ENCODE measurements at places on chromosomes 3 and 15.

DNA sequence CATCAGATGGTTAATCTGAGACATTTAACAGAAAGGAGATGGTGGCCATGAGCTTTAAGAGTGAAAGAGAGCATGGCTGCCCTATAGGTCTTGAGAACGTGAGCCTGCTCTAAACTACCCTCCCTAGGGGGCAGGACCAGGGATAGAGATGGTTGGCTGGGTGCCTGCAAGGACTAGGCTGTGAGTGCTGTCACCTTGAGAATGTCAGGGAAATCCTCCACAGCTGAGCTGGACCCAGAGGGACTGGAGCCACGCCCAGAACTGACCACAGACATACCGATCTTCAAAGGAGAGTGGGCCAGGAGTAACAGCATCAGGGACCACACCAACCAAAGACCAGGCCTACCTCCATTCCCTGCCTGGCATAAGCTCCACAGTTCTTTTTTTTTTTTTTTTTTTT is 53.6 kb upstream of the UBE2E1 start:
- DNase-seq, result no peak

- DNase-seq, result no peak
Observed at GRCh38 chr3:114253505-114253904, 16.1 kb upstream of the ZNF80 start.

DNA sequence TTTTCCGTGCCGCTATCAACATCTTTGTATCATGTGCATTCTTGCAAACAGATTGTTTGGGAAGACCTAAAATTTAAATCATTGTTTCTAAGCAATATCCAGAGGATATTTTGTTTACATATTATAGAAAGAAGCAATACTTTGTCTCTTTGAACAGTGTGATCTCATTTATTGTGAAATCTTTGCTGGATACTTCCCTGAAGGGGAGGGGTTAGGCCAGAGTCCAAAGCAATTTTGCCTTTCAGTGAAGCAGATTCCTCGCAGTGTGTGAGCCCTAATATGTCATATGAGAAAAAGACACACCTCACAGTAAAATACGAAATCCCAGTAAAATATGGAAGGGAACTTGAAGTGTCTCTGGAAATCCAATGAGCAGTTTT is 158.7 kb upstream of the SLCO3A1 start:
- DNase-seq, result no peak

DNA sequence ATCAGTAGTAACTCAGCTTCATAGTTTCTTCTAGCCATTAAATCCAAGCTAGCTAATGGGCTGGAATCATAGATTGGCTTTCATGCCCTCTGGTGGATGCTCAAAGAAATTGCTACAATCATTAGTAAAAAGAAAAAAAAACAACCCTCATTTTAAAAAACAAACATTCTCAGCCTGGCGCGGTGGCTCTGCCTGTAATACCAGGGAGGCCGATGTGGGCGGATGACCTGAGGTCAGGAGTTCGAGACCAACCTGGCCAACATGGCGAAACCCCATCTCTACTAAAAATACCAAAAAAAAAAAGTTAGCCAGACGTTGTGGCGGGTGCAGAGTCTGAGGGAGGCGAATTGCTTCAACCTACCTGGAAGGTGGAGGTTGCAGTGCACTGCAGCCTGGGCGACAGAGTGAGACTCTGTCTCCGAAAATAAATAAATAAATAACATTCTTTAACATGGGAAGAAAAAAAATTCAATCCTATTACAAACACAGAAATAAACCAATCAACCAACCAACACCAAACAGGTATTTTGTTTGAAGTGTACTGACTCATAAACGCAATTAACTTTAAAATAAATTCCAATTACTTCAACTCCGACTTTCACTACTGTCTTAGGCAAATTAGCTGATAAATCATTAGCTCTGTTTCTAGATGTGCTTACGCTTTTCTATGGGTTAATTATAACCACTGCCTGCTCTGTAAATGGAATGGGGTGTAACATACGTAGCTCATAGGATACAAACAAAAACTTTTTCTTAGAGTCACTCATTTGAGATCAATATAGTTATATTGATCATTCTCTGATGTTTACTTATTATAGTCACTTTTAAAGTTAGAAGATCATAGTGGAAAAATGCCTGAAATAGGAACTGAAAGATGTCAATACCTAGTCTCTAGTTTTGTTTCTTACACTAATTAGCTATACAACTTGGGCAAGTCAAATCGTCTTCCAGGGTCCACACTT is 24.9 kb downstream of the TMEM207 start:
- DNase-seq, result no peak

GRCh38 chr3:454986-455385 is 258.4 kb downstream of the CHL1 start:
- DNase-seq, result no peak

DNA sequence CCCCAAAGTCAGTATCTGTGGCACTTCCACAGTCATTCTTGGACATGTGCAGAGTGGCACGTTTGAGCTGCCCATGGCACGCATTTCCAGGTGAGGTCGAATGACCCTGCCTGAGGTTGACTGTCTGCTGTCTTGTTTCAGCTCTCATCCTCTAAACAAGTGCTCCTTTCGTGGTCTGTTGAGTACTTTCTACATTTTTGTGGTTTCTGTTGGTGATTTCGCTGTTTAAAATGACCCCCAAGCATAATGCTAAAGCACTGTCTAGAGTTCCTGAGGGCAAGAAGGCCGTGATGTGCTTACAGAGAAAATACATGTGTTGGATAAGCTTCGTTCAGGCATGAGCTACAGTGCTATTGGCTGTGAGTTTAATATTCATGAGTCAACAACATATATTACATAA is 40.0 kb upstream of the SAMMSON start:
- no peak for DNase-seq

DNA sequence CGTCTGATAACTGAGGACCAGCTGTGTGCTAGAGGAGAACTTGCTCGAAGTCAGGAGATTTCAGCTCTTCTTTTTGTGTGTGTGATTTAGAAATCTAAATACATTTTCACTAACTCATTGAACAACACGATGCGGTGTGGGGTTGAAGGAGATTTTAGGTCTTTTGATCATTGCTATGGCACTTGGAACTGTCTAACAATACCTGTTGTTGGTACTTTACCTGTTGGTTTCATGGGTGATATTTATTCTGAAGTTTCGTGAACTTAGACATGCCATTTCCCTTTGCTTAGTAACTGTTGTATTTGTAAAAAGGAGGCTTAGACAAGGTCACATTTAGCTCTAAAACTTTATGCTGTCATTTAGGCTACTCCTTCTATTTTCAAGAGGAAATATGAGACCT is 99.9 kb downstream of the ITPR1 start:
- no peak for DNase-seq

DNA sequence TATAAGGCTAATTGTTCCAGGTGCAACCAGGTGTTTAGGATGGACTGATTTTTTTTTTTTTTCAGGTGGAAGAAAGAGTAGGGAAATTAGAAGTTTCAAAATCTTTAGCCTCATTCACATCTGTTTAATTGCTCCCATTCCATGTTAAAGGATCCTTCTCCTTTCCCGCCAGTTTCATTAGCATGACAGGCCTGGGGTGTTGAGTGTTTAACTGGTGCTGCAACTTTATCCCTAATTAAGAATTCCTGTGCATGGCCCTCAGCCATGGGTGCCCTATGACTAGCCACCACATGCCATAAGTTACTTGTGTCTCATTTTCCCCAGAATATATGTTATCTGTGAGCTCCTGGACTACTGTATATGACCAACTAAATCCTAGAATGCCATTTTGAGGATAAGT is 501.4 kb downstream of the NSUN3 start:
- DNase-seq, result no peak

GRCh38 chr3:106703524-106703923 is 673.7 kb upstream of the CCDC54 start:
- DNase-seq, result no peak

DNA sequence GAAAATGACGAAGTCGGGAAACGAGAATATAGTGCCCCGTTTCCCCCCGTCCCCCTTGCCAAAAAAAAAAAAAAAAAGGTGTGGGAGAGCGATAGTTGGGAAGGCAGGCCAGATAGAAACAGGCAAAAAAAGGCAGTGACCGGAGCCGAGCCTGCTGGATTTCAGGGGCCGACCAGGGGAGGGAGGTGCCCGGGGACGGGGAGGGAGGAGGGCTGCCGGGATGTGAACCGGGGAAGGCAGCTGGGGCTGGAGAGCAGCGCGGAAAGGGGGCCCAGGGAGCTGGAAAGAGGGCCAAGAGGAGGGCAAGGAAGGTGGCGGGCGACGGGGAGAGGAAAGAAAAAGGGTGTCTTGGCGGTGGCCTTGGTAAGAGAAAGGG is 837 bp downstream of the LRRN1 start:
- peak; percentile 3 for DNase-seq

DNA sequence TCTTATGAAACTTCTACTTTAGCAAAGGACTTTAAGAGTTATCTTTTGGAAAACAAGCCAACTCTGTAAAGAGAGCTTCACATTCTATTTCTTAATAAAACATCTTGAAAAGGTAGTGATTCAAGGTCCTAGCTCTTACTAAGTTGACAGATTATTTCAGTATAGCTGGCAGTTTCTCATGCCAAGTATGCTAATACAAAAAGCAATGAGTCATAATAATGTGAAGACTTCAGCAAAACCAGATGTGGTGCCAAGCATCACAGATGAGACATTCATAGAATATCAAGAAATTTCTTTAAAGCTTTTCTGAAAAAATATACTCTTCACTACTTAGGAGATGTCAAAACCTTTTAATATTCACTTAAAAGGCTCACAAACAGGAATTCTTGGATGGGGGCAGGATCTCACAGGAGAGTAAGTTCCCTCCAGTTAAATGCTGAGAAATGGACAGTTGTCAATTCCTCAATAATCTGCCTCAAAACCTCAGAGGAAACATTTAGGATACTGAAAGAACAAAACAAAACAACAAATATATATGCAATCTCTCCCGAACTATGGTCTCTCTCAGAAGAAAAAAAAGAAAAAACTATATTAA is 45.6 kb downstream of the DCBLD2 start:
- no peak for DNase-seq

DNA sequence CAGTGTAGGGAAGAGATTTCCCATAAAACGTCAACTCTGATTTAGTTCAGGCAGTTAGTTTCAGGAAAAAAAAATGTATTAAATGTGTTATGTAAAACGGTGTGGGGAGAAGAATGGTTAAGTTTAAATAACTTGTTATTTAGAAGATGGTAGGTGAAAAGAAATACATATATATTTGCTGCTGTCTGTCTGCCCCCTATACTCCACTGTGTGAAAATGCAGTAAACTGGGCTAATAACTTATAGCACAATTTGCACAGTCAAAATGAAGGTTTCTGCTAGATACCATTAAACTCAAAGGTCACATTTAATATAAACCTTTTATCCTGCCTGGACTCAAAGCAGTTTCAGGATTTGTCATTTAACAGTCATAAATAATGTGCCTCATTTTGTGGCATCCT is 515.0 kb downstream of the FGF12 start:
- no peak for DNase-seq

- DNase-seq, result no peak
Observed at GRCh38 chr3:45095916-45096526, 50.2 kb downstream of the CDCP1 start.

DNA sequence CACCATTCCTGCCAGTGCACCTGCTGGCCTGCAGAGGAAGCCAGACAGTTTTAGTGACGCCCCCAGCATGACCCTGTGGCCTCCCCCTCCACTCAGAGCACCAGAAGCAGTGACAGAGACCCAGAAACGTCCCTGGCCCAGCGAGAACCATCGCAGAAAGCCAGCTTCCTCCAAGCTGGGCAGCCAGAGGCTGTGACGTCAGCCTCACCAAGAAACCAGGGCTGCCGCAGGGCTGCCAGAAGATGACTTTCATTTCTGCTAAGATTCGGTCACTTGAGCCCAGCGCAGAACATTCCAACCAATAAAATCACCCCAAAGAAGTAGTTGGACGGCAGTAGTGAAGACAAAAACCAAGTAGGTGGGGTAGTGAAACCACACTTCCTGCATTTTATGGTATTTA is 29.6 kb upstream of the RPL32 start:
- DNase-seq, result peak; percentile 35

GRCh38 chr15:31391687-31392671 is 65.3 kb downstream of the KLF13 start:
- peak; percentile 57 for DNase-seq

DNA sequence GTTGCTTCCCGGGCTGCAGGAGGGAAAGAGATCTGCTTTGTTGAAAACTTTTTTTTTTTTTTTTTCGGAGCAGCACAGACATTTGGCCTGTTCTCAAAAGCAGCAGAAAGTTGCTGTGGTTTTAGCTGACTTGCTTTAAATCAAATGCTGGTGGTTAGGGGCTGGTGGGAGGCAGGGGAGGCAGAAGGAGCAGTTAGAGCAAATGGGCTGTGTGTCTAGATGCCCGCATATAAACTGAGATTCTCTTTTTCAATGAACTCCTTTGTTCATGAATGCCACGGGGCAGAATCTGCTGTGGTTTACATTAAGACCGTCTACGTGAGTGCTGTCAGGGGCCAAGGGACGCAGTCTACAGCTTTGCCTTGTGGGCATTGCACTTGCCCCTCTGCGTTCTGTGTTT is 95.9 kb downstream of the FLNB start:
- DNase-seq, result no peak
